ENCODE measurements at places on chromosomes 1 and 21.

DNA sequence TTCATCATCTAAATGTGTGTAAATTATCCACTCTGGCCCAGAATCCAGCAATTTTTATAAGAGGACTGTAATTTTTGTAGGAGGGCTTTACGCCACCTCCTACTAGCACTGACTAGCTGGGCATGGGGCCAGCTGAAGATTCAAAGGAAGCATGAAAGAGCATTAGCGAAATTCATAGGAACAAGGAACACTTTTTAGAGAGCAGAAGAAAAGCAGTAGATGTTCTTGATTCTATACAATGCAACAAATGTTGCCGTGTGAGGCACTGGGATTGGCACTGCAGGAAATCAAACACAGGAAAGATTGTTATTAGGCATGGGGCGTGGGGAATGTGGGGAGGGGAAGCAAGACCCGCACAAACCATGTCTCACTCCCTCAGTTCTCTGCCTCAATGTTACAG, 58.4 kb upstream of the PARP1 start:
- DNase-seq: no peak

GRCh38 chr1:1393014-1393413, 6.1 kb downstream of the CCNL2 start:
- DNase-seq: no peak

DNA sequence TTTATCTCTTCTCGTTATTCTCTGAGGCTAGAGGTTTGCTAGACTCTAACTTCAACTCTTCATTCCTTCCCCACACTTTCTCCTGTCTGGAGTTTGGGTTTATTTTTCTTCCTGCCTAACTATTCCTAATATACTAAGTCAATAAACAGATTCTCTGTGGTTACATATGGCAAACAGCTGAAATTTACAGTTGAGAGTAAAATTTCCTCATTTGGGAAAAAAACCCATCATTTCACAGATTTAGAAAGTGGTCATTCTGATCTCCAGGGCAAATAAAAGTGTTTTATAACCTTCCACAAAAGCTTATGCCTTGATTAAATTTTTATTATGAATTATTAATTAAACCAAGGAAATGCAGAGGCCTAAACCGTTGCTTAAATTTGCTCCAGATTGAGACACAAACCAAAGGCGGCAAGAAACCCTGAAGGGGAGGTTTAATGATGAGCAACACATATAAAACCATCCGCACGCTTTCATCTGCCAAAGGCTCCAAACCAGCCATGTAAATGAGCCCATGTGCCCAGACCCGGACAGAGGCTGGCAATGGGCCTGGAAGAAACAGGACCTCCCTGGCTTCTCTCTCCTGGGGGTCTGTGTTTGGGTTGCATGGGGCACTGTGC, 201.7 kb upstream of the LMO4 start:
- DNase-seq: no peak

DNA sequence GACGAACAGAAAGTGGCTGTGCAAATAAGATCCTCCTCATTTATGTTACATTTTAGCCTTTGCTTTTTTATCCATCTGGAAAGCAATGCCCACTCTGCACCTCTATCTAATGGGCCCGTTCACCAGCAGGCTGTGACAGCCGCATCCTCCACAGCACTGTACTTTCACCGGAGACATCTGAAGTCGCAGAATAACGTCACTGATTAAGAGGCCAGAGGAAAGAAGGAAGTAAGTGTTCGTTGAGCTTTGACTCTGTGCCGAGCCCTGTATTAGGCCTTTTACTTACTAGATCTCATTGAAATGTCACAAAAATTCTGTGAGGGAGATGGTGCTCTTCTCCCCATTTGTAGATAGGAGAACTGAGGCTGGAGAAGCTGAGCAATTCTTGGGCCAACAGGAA, 62.3 kb downstream of the KAZN start:
- no peak for DNase-seq

GRCh38 chr1:235018720-235019444, 109.8 kb downstream of the TOMM20 start:
- no peak for DNase-seq

- DNase-seq: no peak
Measured at GRCh38 chr1:153670257-153670858, 435 bp downstream of the ILF2 start.

DNA sequence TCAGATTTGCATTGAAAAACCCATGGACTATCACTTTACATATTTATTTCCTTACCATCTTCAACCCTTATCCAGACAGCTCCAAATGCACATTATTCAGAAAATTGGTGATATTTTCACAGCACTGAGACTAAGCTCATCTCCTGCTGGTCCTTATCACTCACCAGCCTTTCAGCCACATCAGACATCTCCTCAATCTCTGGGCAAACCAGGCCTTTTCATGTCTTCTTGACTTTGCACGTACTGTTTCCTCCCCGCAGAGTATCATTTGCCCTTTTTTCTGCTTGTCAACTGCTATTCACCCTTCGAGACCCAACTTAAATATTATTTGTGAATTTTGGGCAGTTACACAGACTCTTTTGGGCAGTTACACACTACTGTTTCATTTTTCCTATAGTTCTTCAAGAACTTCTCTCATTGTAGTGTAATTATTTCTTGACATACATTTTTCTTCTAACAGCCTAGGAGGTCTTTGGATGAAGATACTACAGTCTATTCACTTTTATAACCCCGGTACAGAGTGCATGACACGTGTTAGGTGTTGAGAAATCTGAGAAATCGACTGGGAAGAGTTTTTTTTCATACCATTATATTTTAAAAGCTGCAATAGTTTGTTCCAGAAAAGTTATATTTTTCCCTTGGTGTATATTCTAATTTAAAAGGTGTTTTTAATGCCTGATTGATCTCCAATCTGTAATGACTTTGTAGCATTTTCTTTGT, 98.0 kb downstream of the FGGY start:
- no peak for DNase-seq

DNA sequence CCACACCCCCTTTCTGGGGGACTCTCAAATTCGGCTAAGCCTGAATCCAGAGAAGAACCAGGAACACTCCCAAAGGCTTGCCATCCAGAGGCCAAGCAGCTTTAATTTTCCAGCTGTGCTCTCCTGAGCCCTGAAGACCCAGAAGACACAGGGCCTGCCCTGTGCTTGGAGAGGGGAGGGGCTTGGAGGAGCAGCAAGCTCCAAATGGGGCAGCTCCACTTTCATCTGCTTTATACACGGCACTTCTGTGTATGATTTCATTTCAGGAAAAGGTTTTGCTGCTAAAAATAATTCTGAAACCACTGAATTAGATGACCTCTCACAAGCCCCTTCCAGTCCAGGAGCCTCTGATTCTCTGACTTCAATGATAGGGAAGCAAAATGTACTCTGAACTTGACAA, 39.2 kb upstream of the CTTNBP2NL start:
- DNase-seq: no peak

GRCh38 chr1:221781102-221781755, 39.3 kb upstream of the DUSP10 start:
- DNase-seq: no peak

DNA sequence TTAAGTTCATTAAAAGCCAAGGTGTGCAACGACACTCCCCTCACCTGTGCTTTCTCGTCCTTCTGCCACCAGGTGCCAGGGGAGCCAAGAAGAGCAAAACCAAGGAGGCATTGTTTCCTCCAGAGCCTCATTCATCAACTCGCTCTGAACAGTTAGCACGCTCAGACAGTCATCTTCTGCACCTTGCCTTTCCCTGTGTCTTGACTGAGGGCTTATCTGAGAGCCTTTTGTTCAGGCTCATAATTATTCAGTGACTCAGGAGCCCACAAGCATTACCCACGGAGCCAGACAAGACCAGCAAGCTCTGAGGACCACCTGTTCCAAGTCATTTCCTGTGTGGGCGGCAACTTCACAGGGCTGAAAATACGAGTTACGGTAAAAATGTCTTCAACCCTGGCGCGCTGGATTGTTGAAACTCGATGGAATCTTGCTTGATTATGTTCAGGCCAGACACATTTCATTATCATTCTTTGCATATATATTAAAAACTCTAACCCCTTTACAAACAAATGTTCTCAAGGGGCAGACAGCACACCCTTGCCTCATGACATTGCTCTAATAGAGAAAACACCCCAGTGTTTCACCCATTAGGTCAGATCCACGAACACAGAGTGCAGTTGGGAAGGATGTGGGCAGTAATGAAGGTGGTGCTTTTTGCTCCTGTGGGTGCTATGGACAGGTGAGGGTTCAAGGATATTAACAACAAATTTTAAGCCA, 89.7 kb upstream of the RUNX1 start:
- no peak for DNase-seq

DNA sequence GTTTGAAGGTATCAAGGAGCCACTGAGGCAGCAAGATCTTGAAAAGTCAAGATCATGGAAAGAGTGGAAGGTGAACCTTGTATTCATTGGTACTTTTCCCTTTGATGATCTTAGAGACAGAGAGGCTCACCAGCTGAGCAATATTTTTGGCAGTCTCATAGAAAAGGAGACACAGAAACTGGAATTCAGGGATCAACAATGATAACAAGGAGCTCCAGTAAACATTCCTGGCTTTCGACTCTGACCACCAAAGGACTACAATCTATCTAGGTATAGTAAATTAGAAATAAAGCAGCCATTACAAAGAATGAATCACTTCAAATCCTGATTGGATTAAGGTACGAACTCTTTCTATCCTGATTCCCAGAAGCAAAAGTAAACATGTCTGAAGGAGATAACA, 615.4 kb downstream of the KIF26B start:
- no peak for DNase-seq

GRCh38 chr21:36377391-36377842, 7.8 kb upstream of the CHAF1B start:
- DNase-seq: no peak

GRCh38 chr1:91529856-91530255, 29.2 kb downstream of the CDC7 start:
- DNase-seq: no peak

GRCh38 chr1:245677461-245678240, 522.9 kb downstream of the KIF26B start:
- DNase-seq: no peak

DNA sequence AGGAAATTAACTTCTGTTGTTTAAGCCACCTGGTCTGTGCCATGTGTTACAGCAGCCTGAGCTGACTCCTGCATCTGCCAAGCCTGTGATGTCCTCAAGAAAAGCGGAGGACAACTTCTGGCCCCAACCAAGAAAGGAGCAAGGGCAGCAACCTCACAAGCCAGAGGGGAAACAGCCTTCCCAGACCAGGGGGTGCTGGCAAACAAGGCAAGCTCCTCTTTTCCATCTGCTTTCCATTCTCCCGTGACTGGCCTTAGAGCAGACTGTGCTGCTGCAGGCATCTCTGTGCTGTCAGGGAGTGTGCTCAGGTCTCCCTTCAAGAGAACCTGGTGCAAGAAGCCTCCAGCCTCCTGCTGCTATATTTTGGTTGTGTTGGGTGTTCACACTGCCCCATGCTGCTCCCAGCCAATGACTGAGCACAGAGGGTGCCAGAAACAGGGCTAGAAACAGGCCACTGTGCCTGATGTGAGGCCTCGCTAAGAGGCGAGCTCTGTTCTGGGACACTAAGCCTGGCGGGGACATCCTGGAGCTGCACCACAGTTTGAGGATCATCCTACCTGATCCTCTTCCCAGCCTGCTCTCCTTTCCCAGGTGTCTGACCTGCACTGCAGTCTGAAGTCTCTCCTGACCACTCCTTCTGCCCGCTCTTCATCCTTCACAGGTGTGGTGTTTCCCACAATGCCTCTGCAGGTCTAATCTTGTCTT, 27.5 kb upstream of the SLAMF9 start:
- no peak for DNase-seq

DNA sequence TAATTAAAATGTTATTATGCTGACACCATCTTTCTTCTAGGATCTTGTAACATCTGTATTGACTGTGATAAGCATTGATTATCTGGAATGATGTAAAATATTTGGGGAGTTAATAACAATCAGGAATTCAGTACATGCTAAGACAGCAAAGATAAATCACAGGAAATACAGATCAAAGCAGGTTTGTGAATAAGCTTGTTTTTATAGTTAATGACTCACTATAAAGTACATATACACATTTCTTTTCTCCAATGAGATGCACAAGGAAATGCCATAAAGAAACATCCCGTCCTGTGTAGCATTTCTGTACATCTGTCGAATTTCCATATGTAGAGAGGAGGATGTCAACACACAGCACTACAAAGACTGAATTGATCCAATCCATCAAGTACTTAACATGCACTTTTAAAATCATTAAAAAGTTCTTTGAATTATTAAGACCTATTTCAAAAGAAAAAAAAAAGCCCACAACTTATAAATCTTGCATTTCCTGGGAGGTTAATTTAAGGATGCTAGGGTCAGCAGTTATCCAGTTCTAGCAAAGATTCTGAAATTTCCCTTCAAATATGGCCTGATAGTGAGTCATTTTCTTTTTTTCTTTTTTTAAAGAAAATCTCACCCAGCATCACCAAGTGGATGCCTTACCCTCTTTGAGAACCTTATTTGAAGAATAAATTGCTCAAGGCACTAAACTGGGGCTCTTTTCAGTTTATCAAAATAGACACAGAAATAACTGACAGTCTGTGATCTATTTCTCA, 243.2 kb upstream of the NR5A2 start:
- DNase-seq: no peak

- no peak for DNase-seq
Measured at GRCh38 chr1:220565670-220566069, 37.7 kb downstream of the MARK1 start.

GRCh38 chr21:16305686-16306085, 575.9 kb downstream of the USP25 start:
- peak; percentile 86 for DNase-seq

GRCh38 chr1:11887666-11888007, 28.9 kb upstream of the NPPB start:
- no peak for DNase-seq

GRCh38 chr1:55839626-55840025, 624.5 kb upstream of the USP24 start:
- DNase-seq: no peak

- DNase-seq: no peak
Measured at GRCh38 chr1:203059485-203059884, 26.3 kb downstream of the MYOG start.

- no peak for DNase-seq
Measured at GRCh38 chr1:91621907-91622306, 121.3 kb downstream of the CDC7 start.

- peak; percentile 24 for DNase-seq
Measured at GRCh38 chr1:147177611-147178380, 5.5 kb upstream of the PRKAB2 start.

- no peak for DNase-seq
Measured at GRCh38 chr1:101742509-101742908, 254.2 kb downstream of the OLFM3 start.

- no peak for DNase-seq
Measured at GRCh38 chr1:230843503-230844309, 24.6 kb downstream of the C1orf198 start.

Data from eye (tissue), 1 donor.